Esophagus squamous epithelium (tissue), 5 donors: ENCODE measurements at places on chromosomes 2 and 18.

GRCh38 chr18:58337686-58338085 lies 291.2 kb downstream of the ALPK2 start:
- no peak for DNase-seq

DNA sequence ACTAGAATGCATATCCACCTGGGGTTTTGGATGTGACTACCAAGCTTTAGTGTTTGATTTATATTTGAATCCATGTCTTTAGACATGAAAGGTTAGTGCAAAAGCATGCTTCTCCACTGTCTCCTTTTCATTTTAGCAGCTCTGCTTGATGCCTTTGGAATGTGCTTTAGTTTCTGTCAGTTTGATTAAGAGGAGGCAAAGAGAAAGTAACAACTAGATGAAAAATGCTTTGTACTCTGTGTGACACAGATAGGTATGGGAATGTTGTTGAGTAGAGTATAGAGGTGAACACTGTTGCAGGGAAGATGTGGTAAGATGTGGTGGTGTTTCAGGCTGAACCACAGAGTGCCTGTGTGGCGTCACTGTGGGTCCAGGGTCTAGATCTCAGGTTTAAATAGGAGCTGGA lies 19.8 kb downstream of the PIK3C3 start:
- DNase-seq = no peak

DNA sequence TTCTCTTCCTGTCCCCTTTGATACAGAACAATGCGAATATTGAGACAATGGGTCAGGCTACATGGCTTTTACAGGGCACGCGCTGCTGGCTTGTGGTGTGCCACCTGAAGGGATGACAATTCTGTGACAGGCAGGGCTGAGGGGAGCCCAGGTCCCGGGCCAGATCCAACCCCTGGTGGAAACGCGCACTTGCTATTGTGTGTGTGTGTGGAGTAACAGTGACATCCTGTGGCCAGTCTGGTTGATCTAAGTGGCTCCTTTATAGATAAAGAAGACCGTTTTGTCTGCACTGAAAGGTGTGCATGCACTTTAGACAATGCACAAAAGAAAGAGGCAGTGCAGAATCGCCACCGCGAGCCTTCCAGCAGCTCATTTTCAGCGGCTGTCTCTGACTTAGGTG lies 273.6 kb downstream of the HRH4 start:
- no peak for DNase-seq

GRCh38 chr2:149908726-149909683 lies 321.4 kb upstream of the MMADHC start:
- no peak for DNase-seq

GRCh38 chr2:141591787-141592186 lies 539.0 kb downstream of the LRP1B start:
- no peak for DNase-seq

- DNase-seq = no peak
Observed at GRCh38 chr2:48065096-48065495, 158.8 kb upstream of the FBXO11 start.

- DNase-seq = no peak
Observed at GRCh38 chr2:60347781-60348180, 205.7 kb downstream of the BCL11A start.

DNA sequence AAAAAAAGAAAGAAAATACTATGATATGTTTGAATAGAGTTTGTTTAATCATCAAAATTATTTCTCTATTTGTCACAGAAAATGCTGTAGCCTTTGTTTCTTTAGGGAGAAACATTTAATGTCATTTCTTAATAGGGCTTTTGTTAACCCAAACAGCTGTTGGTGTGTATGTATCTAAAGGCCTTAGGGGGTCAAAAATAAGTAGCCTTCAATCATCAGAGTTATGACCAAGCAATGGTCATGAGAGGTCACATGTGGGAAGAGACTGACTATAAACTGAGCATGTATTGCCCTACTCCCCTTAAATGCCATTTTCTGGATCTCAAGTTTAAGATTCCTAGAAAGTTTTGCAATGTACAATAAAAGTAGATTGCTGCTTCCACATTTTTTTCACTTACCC lies 22.7 kb downstream of the HNMT start:
- no peak for DNase-seq

- no peak for DNase-seq
Observed at GRCh38 chr2:53234548-53234903, 533.1 kb upstream of the CHAC2 start.

DNA sequence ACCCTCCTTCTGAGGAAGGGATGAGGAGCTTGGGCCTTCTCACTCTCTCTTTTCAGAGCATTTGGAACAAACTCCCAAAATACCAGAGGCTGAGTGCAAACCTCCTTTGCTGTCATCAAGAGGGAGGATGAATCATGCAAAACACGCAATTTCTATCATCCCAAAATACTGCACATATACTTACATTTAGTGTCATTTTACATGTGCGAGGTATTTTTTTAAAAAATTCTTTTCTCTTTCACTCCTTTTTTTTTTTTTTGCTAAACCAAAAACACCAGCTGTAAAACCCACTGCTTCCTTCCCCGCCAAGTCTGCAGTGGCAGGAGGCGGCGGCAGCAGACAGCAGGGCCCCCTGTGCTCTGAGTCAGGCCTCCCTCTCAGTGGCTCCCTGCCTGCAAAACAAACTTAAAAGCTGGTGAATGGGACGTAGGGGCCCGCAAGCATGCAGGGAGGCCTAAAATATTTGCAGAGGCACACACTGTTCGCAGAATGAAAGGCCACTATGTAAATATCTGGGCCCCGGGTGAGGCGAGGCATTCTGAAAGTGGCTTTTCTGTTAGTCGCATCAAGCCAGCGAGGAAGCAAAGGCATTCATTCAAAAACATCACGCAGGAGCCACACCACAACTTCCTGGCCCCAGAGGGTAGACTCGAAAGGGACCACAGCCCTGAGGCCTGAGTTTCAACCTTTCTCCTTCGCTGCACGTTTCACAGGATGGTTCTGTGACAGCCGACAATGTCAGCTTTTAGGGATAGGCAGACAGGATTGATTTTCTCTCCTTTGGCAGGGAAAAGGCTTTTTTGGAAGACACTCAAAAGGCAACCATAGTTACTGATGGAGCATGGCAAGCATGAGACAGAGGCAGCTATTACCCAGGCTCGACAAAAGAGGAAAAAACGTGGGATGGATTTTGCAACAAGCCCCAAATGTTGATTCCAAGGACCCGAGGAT lies 73.4 kb downstream of the ACTR2 start:
- no peak for DNase-seq

- DNase-seq = no peak
Observed at GRCh38 chr18:28108254-28108653, 68.7 kb downstream of the CDH2 start.

DNA sequence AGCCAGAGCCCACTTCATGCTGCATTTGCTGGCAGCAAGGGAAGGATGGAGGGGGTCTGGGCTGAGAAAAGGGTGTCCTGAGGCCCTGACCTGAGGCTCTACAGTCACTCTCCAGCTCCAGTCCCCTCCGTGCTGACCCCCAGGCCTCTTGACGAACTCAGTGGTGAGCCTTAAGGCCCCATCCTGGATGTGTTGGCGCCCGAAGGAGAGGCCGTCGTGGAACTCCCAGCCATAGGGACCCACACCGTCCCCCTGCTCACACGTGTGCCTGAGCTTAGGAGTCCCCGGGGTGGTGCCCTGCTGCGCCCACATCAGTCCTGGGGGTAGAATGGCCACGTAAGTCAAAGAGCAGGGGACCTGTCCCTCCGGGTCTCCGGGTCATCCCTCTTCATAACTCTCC lies 776 bp downstream of the MOGS start:
- no peak for DNase-seq

DNA sequence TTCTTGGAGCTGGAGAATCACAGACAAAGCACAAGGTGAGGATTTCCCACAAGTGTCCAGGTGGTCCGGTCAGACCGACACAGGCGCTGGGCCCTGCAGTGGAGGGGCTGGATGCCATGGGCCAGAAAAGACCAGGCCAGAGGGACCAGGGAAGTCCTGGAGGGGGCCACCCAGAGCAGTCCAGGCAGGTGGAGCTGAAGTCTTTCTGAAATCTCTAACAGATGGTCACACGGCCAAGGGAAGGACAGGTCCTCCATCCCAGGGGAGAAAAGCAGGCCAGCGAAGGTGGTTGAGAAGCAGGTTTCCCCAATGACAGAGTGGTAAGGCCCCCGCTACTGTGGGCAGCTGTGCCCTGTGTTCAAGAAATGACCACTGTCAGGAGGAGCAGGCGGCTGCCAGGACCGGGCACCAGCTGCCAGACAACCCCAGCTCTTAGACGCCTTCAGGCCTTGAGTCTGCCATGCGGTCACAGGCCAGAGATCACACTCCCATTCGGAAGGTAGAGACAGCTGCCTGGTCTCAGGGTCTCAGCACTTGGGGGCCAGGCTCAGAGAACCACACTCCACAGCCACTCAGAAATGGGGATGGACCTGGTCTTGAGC lies 25.9 kb downstream of the HS1BP3 start:
- no peak for DNase-seq

GRCh38 chr18:37985126-37985525 lies 419.5 kb upstream of the CELF4 start:
- DNase-seq = no peak

GRCh38 chr2:240711701-240712100 lies 20.0 kb downstream of the AQP12A start:
- DNase-seq = no peak

DNA sequence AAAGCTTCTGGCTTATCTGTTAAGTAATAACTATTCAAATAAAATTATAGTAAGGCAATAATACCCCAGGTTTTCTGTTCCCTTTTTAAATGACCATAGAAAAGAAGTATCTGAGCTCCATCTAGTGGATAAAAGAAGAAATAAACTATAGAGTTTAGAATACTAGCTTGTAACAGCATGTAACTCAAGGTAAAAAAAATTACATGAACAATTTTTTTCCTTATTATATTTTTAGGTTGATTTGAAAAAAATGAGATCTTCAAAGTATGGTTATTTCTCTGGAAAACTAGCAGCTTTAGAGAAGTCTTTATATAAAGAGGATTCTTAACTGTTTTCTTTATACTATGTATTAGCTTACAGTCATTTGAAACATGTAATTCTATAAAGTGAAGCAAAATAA lies 58.1 kb downstream of the NCKAP1 start:
- no peak for DNase-seq

GRCh38 chr2:173990245-173990644 lies 25.1 kb upstream of the SP3 start:
- no peak for DNase-seq

DNA sequence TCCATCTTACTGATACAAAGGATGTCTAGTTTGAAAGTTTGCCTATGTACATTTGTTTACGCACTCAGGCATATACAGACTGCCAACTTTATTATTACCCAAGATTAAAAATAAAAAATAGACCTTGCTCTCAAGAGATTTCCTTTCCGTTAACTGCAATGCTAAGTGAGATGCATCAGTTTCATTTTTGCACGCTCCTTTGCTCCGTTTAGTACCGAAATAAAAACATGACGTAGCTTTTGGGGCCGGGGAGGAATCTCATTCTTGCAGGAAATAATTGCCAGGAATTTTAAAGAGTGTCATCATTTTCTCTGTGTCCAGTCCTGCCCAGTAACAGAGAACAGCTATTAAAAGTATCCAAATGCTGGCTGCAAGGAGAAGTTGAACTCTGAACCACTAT lies 169.5 kb downstream of the SLC8A1 start:
- DNase-seq = no peak

- no peak for DNase-seq
Observed at GRCh38 chr18:78363556-78364387, 615.8 kb upstream of the SALL3 start.

DNA sequence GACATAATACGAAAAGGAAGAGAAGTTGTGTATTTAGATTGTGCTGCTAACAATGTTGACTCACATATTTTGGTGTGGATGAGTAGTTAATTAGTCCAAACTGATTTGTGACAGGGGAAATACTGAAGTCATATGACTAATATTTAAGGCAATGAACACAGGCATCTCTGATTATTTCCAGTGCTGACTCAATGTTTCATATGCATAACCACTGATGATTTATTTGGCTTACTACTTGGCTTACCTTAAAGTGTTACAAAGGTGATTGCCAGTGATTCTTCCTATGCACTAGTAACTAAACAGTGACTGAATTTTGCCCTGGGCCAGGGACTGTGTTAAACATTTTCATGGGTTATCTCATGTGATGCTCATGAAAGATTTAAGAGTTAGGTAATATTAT lies 722.6 kb downstream of the METTL4 start:
- no peak for DNase-seq

GRCh38 chr2:182897137-182897536 lies 30.7 kb upstream of the FRZB start:
- no peak for DNase-seq

- no peak for DNase-seq
Observed at GRCh38 chr2:24163186-24163585, 11.7 kb upstream of the FAM228A start.

DNA sequence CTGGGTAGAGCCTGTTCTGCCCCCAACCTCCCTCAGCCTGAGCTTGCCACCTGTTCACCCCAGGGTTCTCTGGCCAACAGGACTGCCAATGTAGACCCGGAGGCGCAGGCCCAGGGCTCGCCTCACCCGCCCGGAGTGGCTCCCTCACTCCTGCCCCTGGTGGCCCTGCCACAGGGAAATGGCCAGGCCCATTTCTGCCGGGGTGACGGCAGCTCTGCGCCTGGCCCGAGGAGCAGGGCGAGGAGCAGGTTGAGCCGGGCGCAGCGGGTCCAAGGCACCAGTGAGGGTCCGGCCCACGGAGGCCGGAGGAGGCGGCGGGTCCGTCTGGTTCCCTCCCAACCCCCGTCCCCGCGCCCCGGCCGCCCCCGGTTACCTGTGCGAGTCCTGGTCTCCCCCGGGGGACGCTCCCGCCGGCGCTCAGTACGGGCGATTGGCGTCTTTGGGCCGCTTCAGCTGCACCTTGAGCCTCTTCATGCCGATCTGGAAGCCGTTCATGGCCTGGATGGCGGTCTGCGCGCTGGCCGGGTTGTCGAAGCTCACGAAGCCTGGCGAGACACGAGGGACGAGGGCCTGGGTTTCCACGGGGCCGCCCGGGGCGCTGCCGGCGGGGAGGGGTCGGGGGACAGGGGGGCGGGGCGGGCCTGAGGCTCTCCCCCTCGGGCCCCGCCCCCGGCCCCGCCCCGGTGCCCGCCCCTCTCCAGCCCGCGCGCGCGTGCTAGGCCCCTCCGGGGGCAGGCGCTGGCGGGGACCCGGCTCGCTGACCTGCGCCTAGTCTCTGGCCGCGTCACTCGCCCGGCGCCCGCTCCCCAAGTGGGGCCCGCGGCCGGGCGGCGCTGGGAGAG lies 312.0 kb downstream of the CELF4 start:
- DNase-seq = no peak

DNA sequence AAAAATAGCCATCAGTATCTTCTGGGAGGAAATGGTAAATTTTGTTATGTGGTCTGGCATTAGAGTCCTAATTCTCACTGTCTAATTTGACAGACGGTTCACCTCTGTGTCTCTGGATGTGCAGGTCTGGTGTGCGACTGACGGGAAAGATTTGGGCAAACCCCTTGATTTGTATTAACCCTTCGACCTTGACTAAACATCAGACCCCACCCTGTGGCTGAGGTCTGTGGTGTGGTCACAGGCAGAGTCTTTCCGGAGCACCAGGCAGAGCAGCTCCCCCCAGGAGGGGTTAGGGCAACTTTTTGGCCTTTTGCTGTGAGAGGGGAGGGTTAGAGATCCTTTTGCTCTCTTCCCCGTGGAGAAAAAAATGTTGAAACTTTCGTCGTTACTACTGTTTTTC lies 6.4 kb downstream of the TWIST2 start:
- no peak for DNase-seq
